NCI-H1436 (cell line): ENCODE measurements at places on chromosomes 6 and 20.

DNA sequence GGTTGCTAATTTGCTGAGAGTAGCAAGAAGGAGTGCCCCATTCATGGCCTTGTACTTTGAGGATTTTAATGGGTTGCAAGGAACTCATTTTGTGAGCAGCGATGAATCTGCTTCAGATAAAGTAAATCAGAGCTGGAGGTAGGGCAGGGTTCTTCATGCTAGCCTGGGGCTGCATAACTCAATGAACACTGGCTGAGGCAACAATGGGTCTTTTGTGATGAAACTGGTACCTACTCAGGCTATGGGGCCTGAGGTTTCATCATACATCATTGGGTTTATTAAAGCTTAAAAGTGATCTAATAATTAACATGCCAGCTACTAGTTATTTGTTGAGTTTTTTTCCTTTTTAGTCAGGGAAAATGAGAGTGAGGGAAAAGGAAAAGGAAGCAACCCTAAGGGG is 106.9 kb downstream of the FAM50B start:
- DNase-seq: no peak

GRCh38 chr20:50182346-50182745 is 8.3 kb upstream of the CEBPB start:
- no peak for DNase-seq

GRCh38 chr6:20169786-20170185 is 42.5 kb downstream of the MBOAT1 start:
- DNase-seq: no peak

DNA sequence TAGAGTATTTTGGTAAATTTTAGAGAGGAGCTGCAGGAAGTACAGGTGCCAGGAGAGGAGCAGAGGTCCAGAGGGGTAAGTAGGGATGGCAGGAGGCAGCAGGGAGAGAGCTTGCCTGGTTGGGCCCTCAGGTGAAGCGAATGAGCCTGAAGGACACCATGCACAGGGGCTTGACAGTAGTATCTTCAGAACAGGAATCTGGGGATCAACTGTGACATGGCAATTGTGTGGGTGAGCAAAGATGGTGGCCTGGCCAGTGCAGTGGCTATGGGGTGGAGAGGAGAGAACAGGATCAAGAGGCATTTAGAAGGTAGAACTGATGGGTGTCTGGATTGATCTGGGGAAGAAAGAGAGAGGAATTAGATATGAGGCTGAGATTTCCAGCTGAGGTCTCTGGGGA is 68.7 kb upstream of the RNF24 start:
- DNase-seq: no peak

GRCh38 chr6:111642463-111643158 is 36.9 kb upstream of the TRAF3IP2 start:
- peak; percentile 3 for DNase-seq

- no peak for DNase-seq
These were observed 39.7 kb upstream of the HTR1B start for GRCh38 chr6:77502981-77503380.

GRCh38 chr6:125245523-125246264 is 56.1 kb downstream of the HDDC2 start:
- DNase-seq: no peak

DNA sequence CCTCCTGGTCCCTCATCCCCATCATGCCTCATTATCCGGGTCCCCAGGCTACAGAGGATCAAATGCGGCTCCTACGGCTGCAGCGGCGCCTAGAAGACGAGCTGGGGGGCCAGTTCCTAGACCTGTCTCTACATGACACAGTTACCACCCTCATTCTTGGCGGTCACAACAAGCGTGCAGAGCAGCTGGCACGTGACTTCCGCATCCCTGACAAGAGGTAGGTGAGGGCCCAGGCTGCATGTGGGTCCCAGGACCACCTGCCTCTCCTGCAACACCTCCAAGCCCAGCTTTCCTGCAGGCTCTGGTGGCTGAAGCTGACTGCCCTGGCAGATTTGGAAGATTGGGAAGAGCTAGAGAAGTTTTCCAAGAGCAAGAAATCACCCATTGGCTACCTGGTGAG is 8.2 kb upstream of the PTPRA start:
- no peak for DNase-seq

DNA sequence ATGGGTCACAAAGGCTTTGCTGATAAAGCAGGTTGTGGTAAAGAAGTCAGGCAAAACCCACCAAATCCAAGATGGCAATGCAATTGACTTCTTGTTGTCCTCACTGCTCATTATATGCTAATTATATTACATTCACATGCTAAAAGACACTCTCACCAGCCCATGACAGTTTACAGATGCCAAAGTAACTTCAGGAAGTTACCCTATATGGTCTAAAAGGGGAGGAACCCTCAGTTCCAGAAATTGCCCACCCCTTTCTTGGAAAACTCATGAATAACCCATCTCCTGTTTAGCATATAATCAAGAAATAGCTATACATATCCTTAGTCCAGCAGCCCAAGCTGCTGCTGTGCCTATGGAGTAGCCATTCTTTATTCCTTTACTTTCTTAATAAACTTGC is 501.1 kb downstream of the MEI4 start:
- DNase-seq: no peak

- DNase-seq: no peak
These were observed 118.2 kb downstream of the SULF2 start for GRCh38 chr20:47667086-47667485.

DNA sequence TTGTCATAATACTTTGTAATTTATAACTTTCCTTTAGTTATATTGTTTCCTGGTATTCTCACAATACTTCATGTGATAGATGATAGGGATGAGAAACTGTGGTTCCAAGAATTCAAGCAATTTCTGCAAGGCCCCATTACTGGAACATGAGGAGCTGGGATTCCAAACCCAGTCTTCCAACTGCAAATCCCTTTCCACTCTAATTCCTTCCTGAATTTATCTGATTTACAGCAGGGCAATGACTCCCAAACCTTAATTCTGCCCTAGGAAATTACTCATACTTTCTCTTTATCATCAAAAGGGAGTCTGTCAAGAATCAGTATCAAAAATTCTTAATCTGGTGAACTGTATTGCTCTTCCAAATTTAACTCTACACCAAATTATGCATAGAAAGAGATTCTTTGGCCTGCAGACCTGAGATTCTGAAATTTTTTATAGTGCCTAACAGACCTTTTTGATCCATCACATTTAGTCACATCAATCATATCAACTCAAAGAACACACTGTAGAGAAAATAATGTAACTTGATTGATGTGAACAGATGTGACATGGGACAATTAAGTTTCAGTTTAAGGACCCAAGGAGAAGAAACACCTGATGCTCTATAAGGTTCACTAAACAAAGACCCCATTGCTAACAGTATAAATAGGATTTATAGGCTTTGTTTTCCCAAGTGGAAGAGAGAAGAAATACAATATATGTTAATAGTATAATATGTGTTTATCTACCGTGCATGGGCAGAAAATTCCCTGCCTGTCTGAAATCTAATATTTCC is 41.5 kb upstream of the GJA1 start:
- no peak for DNase-seq

- no peak for DNase-seq
These were observed 5.2 kb downstream of the DNAH8 start for GRCh38 chr6:38720295-38720694.

GRCh38 chr6:56899311-56899710 is 55.6 kb upstream of the BEND6 start:
- no peak for DNase-seq

- DNase-seq: no peak
These were observed 8.7 kb downstream of the PLCG1 start for GRCh38 chr20:41145821-41146620.

GRCh38 chr20:44997668-44998067 is 31.4 kb downstream of the STK4 start:
- no peak for DNase-seq

DNA sequence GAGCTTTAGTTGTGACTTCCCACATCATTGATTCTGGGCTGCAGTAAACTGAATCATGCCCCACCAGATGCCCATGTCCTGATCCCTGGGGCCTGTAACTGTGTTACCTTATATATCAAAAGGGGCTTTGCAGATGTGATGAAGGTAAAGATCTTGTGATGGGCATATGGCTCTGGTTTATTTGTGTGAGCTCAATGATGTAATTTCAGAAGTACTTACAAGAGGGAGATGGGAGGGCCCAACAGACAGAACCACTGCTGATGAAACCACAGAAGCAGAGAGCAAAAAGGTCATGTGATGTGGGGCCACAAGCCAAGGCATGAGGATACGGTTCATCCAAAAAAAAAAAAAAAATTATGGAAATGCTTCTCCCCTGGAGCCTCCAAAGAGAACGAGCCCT is 118.7 kb downstream of the TOX2 start:
- no peak for DNase-seq

DNA sequence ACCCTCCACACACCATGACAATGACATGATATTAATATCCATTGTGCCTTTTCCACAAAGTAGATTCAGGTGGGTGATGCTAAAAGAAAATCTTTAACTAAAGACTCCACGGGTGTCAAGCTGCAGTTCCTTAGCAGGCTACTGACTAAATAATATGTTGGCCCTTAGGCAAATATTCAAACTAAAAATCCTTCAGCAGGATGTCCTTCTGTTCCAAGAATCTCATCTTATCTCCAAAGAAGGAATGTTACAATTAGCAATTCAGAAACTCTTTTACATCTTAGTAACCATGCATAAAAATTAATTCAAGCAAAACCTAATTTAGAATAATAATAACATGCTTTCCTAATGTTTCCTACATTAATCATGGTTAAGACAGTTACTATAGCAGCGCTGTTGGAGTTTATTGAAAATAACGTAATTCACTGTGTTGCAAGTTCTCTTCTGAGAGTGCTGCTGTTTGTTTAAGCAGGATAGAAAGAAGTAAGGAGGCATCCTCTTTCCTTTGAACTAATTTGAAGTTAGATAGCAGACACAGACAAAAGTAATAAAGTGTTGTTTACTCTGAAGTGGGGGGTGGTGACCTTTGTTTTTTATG is 414.8 kb upstream of the CDH4 start:
- DNase-seq: no peak

- DNase-seq: no peak
These were observed 122.2 kb upstream of the MARCKS start for GRCh38 chr6:113734982-113735381.

DNA sequence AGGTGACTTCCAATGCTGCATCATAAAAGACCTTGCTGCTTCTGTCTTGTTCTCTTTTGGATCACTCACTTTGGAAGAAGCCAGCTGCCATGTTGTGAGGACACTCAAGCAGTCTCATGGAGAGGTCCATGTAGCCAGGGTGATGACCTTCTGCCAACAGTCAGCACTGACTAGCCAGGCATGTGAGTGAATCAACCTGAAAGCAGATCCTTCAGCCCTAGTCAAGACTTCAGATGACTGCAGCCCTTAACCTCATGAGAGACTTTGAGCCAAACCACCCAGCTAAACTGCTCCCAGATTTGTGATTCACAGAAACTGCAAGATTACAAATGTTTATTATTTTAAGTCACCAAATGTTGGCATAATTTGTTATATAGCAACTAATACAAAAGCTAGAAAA is 86.0 kb upstream of the IYD start:
- no peak for DNase-seq

- no peak for DNase-seq
These were observed 24.1 kb upstream of the GCLC start for GRCh38 chr6:53568776-53569616.

DNA sequence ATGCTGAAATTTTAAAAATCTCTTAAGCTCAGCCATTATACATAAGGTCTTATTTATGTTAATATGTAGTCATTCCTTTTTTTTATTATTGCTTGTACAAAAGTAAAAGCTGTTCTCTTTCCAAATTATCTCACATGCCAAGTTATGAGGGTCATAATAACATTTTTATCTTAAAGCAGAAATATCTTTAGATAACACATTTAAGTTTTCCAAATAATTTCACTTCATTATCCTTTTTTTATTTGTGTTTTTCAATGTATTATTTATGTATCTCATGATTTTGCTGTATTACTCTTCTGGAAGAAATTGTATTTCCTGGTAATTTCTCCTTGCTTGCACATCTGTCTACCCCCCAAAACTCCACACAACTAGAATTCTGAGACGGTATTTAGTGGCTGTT is 461.1 kb upstream of the SOX4 start:
- no peak for DNase-seq

- no peak for DNase-seq
These were observed 150.3 kb downstream of the COL21A1 start for GRCh38 chr6:56096946-56097621.

DNA sequence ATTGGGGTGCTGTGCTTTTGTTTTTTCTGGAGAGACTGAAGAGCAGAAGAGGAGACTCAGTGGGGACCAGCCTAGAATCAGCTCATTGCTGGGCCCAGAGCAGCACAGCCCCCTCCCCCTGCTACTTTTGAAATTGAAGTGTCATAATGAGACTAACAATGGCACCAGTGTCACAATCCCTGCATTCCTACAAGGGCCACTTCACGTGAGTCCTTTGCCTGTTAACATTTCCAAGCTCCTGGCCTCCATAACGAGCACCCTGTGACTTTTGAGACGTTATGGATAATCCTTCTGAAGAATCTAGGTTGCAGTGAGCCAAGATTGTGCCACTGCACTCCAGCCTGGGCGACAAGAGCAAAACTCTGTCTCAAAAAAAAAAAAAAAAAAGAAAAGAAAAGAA is 41.7 kb downstream of the CNBD2 start:
- DNase-seq: no peak

GRCh38 chr6:39952167-39952566 is 17.9 kb upstream of the MOCS1 start:
- no peak for DNase-seq

DNA sequence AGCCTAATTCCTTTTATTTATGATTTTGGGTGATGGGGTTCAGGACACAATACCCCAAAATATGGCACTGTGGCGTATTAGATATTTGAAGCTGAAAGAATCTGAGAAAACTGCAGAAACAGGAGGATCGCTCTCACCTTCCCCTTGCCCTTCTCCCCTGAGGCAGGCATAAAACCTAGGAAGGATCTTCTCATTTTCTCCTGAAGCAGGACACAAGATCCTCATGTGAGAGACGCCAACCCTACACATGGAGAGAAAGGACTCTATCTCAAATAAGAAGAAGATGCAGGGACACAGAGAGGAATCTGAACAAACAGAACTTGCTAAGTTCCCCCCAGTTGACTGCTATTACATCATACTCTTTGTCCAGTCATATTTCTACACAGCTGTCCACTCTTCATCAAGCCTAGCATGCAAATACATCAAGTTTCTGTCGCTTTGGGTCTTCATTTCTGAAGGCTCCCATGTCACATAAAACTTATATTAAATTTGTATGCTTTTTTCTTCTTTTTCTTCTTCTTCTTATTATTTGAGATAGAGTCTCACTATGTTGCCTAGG is 109.0 kb downstream of the DTNBP1 start:
- no peak for DNase-seq

GRCh38 chr6:12941422-12941821 is 224.9 kb downstream of the PHACTR1 start:
- DNase-seq: no peak

- DNase-seq: no peak
These were observed 7.2 kb upstream of the C6orf141 start for GRCh38 chr6:49543087-49543858.

DNA sequence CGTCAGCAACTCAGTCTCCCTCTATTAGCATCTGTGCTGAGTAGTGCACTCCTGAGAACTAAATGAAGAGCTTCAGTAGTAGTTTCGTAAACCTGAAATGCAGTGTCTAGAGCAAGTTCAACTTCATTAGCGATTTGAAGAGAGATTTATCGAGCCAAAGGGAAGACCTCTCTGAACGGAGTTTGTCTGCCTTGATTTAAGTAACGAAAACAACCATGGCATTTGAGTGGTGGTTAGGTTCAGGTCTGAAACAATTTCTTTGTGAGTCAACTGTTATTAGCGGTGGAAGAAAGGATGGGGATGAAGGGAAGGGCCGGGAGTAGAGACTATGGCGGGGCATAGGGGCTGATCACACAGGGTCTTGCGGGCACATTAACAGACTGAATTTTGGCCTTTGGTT is 150.5 kb downstream of the BCAS1 start:
- no peak for DNase-seq

GRCh38 chr6:5514353-5514752 is 253.0 kb downstream of the FARS2 start:
- DNase-seq: no peak
